ENCODE measurements at places on chromosomes 13 and 19.

GRCh38 chr19:40257096-40257517 lies 28.0 kb downstream of the AKT2 start:
- DNase-seq = no peak

- DNase-seq = peak; percentile 55
Observed at GRCh38 chr19:46392252-46392801, 21.0 kb downstream of the CCDC8 start.

GRCh38 chr13:44620057-44620456 lies 43.9 kb upstream of the TSC22D1 start:
- no peak for DNase-seq

GRCh38 chr19:41123716-41124294 lies 9.6 kb downstream of the CYP2F1 start:
- no peak for DNase-seq

DNA sequence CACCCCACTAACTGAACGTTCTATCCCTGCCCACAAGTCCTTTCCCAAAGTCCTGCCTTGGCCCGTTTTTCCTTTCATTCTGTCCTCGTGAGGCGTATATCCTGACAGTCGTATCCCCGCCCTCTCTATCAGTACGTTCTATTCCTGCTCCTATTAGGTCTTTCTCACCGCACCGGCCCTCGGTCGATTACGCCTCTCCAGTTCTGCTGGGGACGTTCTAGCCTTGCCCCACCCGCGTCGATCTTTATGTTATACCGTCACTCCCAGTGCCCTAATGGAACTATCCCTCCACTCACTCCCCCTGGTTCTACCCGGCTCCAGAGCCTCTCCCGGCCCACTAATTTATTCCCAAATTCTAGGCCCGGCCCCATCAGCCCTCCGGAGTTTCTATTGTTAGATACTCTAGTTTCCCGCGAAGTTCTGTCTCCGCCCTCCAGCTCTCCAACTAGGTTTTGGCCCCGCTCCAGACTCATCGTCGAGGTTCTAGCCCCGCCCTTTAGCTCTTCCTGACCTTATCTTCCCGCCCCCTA lies 2.0 kb downstream of the PLAUR start:
- no peak for DNase-seq

GRCh38 chr19:6856749-6857372 lies 30.5 kb upstream of the ADGRE1 start:
- DNase-seq = no peak

DNA sequence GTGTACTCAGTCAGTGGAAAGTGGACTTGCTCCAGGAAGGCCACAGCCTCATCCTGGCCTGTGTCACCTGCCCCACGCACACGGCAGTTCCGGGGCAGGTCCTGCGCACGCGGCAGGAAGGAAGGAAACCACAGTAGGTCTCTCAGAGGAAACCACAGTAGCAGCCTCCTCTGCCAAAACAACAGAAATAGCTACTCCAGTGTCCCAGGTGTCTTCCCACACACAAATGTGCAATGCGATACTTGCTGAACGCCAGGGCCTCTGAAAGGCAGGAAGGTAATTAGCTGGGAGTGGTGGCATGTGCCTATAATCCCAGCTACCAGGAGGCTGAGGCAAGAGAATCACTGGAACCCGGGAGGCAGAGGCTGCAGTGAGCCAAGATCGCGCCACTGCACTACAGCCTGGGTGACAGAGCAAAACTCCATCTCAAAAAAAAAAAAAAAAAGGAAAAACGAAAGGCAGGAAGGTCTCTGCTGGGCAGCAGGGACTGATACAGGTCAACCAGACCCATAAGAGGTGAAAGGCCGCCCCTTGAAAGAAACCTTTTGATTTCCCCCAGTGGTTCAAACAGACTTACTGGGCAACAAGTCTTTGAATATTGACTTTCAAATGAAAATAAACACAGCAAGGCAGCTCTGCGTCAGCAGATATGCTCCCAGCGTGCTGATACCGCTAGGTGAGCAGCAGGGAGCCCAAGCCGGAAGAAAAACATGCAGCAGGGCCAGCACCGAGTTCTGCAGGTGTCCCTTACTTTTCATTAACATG lies 49.5 kb downstream of the CRYL1 start:
- DNase-seq = no peak

DNA sequence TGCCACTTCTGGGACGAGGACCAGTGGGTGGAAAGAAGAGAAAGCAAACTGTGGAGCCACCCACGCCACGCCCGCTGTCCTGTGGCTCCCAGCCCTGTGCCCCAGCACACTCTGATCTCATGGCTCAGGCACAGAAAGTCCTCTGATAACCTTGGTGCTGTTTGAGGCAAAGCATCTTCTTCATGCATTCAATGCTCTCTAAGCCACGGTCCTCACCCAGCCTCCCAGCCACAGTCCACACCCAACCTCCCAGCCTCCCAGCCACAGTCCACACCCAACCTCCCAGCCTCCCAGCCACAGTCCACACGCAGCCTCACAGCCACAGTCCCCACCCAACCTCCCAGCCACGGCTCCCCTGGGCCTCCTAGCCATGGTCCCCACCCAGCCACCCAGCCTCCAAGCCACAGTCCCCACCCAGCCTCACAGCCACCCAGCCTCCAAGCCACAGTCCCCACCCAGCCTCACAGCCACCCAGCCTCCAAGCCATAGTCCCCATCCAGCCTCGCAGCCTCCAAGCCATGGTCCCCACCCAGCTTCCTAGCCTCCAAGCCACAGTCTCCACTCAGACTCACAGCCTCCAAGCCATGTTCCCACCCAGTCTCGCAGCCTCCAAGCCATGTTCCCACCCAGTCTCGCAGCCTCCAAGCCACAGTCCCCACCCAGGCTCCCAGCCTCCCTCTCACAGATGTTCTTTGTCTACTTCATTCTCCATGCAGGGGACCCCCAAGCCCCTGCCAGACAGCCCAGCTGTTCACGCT lies 74.9 kb downstream of the SOX1 start:
- DNase-seq = no peak

GRCh38 chr19:39132344-39132969 lies 6.9 kb downstream of the PAK4 start:
- no peak for DNase-seq

Measured in fibroblast of skin of left biceps (primary cell).